GM13976 (cell line): ENCODE measurements at places on chromosomes 2 and 18.

DNA sequence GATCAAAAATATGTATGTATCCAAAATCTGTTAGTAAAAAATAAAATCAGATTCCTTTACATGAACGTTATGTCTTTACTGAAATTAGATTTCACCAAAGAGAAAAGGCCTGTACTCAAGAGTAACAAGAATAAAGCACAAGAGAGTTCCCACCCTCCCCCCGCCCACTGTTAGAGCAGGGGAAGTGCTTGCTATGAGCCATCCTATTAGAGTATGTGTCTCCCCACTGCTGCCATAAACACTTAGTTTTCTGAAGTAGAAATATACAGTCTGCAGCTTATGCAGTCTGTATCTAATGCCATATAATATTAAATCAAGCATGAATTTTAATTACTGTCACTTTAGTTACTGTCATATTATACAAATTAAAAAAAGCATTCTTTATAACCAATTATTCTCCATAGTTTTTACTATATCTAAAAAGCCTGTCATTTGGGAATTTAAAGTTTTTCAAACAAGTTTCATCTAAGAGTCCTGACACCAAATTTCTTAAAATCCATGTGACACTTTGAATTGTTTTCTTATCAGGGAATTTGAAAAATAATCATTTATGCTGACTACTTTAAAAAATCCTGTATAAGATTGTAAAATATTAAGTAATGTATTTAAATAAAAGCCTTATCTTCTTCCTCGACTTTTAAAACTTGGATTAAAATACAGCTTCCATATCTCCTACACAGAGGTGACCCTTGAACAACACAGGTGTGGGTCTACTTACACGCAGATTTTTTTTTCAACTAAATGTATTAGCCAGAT, 51.8 kb upstream of the GPR75 start:
- no peak for DNase-seq

- no peak for DNase-seq
These were observed 18.5 kb downstream of the DSG2 start for GRCh38 chr18:31516437-31516836.

- DNase-seq: no peak
These were observed 44.6 kb downstream of the CD8B2 start for GRCh38 chr2:106531676-106532214.

- DNase-seq: peak; percentile 45
These were observed 20.8 kb downstream of the RASGRP3 start for GRCh38 chr2:33497221-33497650.

DNA sequence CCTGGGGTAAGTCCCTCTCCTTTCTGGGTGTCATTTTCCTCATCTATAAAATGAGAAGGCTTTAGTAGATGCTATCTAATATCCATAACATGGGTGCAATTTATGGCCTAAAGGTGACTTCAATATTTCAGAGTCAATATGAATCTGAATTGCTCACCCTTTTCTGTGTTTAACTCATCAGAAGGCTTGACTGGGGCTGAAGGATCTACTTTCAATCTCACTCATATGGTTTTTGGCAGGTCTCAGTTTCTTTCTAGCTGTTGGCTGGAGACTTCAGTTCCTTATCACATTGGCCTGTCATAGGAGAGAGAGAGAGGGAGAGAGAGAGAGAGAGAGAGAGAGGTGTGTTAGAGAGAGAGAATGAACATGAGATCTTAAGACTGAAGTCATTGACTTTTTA, 343.7 kb upstream of the MEX3C start:
- DNase-seq: no peak

GRCh38 chr2:237459741-237460174, 27.3 kb upstream of the MLPH start:
- DNase-seq: no peak

GRCh38 chr2:9374071-9374730, 49.1 kb downstream of the ITGB1BP1 start:
- DNase-seq: no peak

GRCh38 chr2:46645681-46646162, 166.4 kb downstream of the TMEM247 start:
- DNase-seq: no peak
